Caudate nucleus (tissue), 63 donors: ENCODE measurements at places on chromosomes 5 and 9.

DNA sequence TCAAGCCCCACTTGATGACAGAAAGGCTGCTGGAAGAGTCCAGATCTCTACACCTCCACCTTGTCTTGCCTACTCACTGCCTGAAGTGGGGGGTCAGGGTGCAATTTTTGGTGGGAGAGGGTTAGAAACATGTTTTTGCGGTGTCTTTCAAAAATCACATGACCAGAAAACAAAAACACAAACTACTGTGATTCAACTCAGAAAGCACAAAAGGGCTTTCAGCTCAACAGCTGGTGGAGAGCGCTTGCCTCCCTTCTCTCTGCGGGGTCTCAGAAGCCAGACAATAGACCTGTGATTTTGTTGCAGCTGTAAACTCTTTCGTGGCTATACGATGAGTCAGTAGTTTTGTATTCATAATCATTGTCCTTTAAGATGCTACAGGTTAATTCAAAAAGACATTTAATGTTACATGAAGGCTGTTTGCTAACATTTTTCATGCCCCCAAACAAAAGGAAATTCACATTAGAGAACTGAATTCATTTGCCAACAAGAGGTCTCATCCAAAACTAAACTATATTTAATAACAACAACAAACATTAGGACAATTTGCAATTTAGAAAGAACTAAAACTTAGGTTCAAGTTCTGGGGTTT lies 172.6 kb upstream of the RAI14 start:
- DNase-seq, result no peak

- DNase-seq, result no peak
These were observed 82.9 kb downstream of the PTCD2 start for GRCh38 chr5:72402959-72403628.

DNA sequence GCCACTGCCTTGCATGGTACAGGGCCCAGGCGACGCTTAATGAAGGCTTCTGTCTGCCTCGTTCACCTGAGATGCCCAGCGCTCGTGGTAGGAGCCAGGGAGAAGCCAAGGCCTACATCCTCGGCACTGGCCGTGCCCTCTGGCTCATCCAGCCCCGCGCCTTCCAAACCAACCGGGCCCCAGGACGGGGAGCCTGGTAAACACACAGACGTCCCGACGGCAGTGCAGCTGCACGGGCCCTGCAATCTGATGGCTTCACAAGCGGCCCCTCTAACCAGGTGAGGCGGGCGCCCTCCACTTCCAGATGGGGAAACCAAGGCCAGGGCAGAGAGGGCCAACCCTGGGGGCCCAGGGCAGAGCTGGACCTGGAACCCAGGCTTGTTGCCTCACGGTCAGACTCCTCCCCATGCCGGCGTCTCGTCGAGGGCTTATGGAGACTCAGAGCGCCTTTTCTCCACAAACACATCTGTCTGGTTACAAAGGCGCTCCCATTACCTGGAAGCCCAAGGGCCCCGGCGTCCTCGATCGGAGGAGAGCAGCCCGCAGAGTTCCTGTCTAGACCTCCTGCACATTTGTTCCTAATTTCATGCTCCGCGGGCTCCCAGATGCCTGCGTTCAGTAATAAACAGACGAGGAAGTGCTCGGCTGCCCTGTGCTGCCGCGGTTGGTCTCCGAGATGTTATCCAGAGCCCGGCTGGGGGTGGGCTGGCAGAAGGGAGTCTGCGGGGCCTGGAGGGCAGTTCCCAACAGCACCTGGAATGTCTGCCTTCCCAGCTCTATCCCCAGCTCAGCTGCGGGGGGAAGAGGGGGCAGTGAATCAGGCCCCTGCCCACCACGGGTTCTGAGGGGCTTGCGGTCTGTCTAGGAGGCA lies 23.5 kb downstream of the FAM163B start:
- DNase-seq, result no peak

DNA sequence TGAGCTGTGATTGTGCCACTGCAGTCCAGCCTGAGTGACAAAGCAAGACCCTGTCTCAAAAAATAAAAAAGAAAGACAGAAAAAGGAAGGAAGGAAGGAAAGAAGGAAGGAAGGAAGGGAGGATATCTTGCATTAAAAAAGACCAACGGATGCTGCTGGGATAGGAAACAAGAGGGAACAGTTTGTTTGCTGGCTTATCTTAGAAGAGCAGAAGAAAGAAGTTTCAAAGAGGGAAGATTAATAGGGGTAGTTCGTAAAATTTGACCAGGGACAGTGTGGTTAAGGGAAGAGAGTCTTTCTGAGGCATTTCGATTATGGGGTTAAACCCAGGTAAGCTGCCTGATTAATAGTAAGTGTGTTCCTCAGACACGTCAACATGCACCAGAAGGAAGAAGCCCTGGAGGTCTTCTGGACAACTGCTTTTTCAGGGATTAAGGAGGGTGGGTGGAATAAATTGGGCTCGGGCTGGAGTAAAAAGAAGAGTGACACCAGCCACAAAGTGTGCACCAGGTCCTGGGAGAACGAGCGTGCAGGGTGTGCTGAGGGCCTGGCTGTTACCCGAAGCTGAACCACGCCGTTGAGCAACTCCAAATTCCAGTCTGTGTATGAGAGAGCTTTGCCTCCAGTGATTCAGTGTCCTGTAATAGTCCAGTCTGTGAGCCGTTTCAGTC lies 24.8 kb downstream of the FYB1 start:
- DNase-seq, result no peak

DNA sequence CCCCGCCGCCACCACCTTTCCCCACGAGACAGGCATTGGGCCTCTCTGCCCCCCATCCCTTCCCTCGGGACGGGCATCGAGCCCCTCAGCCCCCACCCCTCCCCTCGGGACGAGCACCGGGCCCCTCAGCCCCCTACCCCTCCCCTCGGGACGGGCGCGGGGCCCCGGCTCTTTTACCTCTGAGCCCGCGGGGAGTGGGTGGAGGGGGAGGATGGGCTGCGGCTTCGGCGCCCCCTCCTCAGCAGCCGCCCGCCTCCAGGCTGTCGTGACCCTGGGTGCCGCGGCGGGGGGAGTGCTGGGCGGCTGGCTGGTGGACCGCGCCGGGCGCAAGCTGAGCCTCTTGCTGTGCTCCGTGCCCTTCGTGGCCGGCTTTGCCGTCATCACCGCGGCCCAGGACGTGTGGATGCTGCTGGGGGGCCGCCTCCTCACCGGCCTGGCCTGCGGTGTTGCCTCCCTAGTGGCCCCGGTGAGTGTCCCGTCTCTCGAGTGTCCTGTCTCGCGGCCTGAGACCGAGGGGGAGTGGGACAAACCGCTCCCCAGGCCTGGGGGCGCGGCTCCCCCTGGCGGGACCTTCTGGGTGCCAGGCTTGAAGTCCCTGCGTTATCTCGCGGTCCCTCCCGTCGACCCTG lies 791 bp downstream of the SLC2A8 start:
- no peak for DNase-seq

GRCh38 chr5:63025679-63026078 lies 447.1 kb downstream of the LRRC70 start:
- DNase-seq, result no peak

GRCh38 chr5:106489004-106489403 lies 1181.7 kb downstream of the EFNA5 start:
- DNase-seq, result no peak

DNA sequence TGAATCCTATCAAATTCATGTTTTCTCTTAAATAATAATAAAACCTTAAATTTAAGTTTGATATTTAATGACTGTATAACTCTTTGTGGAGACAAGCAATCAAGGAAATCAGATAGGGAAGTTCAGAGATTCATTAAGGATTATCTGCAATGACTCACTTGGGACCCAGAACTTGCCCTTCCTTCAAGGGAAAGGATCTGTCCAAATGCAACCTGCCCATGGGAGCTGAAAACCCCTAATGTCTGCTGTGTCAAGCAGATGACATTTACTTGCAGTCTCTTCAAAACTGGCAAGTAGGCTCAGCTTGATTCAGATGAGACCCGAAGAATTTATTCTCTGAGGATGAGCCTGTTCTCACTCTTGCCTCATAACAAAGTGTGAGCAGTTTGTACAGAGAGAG lies 1577.6 kb downstream of the EFNA5 start:
- no peak for DNase-seq

- DNase-seq, result no peak
These were observed 61.3 kb downstream of the AMBP start for GRCh38 chr9:114016629-114017423.

- DNase-seq, result no peak
These were observed 217.4 kb downstream of the DMRT2 start for GRCh38 chr9:1267581-1267980.

DNA sequence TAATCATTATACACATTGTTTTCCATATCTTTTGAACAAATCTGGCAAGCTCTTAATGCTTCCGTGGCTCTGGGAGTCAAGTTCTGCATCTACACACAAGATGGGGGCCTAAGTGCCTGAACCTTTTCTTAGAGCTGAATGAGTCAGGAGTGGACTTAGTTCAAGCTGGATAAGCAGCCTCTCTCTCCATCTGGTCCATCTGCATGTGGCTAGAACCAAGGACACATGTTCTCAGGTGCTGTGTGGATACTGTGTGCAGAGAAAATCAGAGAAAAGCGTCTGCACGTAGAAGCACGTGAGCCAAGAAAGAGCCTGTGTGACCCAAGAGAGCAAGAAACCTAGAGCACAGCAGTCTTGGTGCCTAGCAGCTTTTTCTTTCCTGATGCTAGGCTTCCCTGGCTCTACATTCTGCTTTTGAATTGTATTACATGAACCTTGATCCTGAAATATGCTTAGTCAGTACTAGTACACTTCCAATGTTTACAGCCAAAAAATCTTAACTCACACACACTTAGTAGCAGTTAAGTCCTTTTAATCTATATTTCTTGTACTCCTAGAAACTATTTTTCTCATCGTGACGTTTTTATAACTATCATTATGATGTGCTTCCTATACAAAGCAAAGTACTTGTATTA lies 1798.9 kb downstream of the MAT2B start:
- DNase-seq, result no peak

DNA sequence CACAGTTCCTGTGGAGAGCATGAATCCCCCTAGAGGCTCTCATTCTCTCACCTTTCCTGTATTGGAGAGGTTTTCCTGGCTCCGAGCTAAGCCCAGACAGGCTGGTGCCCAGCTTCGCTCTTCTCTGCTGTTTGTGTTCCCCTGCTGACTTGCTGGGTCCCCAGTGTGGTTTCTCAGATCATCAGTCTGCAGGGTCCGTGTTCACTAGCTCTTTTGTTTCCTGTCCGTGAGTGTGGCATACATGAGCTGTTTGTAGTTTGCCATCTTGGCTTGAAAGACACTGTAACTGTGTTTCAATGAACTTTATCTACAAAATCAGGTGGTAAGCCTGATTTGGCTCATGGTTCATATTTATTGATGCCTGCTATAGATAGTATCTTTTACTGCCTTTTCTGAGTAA lies 23.8 kb downstream of the LOX start:
- no peak for DNase-seq

GRCh38 chr5:73948720-73949119 lies 322.7 kb downstream of the ARHGEF28 start:
- DNase-seq, result no peak

GRCh38 chr5:54676481-54677340 lies 159.2 kb downstream of the SNX18 start:
- no peak for DNase-seq

DNA sequence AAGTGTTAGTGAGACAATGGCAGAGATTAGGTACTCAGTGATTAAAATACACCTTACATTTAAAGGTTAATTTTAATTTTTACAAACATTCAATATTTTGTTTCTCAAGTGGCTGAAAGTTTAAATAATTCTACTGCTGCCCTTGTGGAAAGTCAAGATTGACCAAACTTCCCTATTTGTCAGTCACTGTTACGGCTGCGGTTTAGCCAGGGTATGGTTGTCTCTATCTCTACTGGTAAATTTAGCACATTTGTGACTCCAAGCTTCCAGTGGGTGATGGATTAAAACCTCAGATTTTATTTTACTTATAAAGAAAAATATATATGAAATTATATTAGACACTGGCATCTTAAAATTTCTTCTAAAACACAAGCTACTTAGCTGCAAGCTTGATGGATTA lies 368.4 kb downstream of the CDH18 start:
- no peak for DNase-seq

GRCh38 chr5:133939668-133940067 lies 28.8 kb downstream of the C5orf15 start:
- no peak for DNase-seq

- no peak for DNase-seq
These were observed 182.9 kb upstream of the TNC start for GRCh38 chr9:115300874-115301273.

DNA sequence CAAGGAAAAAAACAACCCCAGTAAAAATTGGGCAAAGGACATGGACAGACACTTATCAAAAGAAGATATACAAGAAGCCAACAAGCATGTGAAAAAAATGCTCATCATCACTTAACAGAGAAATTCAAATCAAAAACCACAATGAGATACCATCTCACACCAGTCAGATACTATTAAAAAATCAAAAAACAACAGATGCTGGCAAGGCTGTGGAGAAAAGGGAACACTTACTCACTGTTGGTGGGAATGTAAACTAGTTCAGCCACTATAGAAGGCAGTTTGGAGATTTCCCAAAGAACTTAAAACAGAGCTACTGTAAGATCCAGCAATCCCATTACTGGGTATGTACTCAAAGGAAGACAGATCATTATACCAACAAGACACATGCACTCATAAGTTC lies 157.4 kb downstream of the EDIL3 start:
- DNase-seq, result no peak

GRCh38 chr9:129405827-129406213 lies 215.1 kb downstream of the C9orf50 start:
- no peak for DNase-seq

DNA sequence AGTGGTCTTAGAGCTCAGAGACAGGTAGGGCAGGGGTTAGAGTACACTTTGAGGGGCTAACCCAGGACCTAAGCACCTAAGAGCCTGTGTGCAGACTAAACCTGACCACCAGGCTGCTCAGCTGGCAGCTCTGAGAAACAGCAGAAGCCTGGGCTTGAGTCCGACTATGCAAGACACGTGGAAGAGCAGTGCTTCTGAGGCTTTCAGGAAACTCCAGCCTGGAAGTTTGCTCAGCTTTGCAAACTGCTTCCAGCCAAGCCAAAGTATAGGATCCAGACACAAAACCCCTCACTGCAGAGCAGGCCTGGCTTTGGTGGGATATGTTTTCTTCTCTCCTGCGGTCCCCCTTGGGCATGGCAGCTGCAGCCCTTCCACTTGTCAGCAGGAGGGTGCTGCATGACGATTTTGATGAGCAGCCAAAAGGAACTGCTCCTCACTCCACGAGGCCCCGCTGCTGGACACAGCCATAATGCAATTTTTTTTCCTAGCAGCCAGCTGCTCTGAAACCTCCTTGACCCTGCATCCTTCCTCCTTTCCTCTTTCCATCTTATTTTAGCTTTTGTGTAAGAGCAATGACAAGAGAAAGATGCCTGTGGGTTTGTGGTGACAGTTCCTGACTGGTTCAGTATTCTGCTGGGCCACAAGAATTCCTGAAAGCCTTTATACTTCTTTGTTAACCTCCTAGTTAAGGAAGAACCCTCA lies 123.1 kb downstream of the LIFR start:
- DNase-seq, result no peak

DNA sequence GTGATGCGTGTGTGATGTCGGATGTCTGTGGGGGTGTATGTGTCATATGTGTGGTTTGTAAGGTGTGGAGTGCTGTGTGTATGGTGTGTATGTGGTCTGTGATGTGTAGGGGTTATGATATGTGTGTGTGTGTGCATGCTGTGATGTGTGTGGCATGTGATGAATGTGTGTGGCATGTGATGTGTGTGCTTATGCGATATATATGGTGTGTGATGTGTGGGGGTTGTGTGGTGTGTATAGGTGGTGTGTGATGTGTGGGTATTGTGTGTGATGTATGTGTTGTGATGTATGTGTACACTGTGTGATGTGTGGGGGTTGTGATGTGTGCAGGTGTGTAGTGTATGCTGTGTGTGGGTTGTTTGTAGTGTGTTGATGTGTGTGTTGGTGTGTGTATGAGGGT lies 9.2 kb upstream of the CRB2 start:
- no peak for DNase-seq

GRCh38 chr9:37029776-37030610 lies 4.1 kb downstream of the PAX5 start:
- DNase-seq, result no peak
